ENCODE measurements at places on chromosomes 5 and 9.

DNA sequence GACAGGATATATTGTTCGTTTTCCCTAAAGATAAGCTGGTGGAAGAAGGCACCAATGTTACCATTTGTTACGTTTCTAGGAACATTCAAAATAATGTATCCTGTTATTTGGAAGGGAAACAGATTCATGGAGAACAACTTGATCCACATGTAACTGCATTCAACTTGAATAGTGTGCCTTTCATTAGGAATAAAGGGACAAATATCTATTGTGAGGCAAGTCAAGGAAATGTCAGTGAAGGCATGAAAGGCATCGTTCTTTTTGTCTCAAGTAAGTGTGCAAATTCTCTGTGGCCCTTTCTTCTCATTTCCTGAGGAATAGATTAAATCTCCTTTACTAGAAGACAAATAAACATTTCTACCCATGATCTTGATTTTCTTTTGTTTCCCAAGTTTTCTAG is 38.0 kb downstream of the OSMR start:
- no peak for DNase-seq

DNA sequence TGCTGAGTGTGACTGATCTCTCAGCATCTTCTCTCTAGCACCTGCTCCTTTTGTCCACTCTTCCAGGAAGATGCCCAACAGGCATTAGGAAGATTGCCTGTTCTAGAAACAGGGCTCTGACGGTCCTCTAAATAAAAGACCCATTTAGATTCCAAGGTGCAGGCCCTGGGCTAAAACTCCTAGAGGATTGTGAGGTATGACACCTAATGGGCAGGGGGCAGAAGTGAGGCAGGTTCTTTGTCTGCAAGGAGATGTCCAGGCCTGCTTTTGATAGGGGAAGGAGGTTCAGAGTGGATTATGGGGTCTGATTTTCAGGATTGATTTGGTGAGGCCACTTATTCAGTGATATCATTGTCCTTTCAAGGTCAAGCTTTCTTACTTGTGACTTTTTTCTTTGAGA is 140.8 kb upstream of the TRPC7 start:
- DNase-seq: no peak

DNA sequence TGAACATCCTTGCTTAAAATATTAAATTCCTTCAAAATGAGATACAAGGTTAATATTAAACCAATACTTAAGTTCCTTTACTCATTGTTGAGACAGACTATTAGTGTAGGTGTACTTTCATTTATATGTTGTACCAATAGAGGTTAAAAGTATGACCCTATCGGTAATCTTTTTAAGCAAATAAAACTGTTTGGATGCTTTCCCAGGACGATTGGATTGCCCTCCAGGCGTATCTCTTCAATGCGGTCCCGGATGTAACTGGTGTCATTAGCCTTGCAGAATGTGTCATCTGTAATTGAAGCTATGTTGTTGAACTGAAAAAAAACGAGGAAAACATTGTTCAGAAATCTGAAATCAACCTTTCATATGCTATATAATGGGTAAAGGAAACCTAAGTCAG is 18.9 kb downstream of the OGN start:
- no peak for DNase-seq

DNA sequence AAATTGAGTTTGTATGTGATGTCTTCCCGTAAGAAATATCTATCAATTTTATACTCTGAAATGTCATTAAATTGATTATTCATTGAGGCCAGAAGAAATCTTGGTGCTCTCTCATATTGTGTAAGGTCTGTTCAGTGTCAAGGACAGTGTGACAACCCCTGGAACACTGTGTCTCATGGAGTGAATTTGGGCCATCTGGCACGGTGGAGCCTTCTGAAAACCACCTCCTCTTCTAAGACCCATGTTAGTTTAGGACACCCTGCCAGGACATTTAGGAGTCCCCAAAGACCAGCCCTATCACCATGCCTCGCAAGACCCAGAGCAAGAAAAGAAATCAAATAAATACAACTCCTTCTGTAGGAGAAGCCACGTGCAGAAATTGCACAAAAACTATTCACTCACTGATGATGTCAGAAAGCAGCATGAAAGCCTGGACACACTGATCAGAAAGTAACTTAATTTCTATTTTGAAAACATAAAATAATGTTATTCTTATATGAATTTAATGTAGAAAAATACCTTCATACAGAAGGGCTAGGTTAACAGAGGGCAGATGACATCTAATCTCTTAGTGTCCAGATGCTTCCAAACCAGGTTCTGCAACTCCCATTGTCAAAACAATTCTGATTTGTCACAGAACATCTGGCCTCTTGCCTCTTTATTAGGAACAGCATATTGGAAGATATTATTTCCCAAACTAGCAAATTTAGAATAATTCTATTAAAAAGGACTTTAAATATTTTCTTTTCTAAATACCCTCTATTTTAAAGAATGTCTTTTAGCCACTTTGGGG is 298.8 kb downstream of the NR2F1-AS1 start:
- no peak for DNase-seq

DNA sequence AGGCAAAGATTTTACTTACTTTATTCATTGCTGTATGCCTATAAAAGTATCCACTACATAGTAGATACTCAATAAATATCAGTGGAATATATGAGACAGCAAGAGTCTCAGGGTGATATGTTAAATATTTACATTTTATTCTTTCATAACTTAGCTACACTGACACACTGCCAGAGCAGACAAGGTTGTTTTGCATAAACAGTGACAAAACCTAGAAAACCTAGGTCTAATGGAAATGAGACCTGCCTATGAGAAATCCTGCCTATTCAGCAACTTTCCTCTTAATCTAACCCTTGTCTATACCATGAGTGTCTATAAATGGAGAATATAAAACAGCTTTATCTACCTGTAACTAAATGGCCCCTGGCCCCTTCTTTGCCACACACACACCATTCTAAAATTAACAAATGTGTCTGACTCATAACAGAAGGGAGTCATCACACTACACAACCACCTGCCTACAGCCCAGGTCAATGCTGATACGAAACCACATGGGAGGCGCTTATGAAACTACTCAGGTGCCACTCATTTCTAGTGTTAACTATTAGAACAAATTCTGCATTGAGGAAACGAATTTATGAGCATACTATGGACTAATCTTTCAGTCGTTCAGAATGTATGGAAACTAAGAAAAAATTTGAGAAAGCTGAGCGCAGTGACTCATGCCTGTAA is 60.3 kb downstream of the UBAP2 start:
- DNase-seq: no peak

- no peak for DNase-seq
Measured at GRCh38 chr5:61228691-61229280, 66.5 kb upstream of the SMIM15 start.

DNA sequence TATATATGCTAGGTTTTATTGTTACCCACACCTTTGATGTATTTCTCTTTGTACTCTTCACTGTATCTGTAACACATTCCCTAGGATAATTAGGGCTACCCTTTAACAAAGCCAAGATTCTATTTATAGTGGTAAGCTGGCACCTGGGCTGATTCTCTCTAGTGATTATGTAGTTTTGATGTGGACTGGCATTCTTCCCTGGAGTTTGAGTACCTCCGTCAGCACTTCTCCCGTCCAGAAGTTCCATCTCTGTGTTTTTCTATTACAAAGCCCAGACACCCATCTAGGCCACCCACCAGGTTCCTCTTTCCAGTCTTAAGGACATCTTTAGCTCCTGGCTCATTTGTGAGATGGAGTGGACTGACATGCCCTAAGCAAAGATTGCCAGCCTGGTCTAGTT is 55.9 kb upstream of the CDKN2B start:
- DNase-seq: no peak

DNA sequence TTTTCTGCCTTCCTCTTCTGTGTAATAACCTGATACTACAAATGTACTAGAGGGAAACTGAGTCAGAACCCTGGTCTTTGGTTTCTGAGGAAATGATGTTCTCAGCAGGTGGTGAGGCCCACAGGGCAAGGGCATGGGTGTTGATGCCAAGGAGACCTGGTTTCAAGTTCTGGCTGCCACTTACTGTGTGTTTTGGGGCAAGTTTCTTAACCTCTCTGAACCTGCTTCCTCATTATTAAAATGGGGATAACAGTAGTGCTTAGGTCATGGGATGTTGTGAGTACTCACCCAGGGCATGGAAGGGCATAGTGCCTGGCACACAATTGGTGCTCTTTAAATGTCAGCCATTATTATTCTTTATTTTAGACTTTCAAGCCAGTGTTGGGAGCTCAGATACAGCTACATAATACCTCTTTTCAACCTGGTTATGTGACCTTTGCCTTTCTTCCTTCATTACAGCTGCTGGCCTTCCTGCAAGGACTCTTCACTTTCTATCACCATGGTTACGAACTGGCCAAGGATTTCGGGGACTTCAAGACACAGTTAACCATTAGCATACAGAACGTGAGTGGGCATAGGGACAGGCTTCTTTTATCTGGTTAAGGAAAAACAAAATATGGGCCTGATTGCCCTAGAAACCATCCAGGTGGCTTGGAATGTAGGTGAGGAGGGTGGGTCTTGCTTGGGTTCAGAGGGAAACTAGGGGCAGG is 131.5 kb downstream of the ARHGAP26 start:
- no peak for DNase-seq

- DNase-seq: no peak
Measured at GRCh38 chr5:78791501-78792100, 143.0 kb upstream of the LHFPL2 start.

DNA sequence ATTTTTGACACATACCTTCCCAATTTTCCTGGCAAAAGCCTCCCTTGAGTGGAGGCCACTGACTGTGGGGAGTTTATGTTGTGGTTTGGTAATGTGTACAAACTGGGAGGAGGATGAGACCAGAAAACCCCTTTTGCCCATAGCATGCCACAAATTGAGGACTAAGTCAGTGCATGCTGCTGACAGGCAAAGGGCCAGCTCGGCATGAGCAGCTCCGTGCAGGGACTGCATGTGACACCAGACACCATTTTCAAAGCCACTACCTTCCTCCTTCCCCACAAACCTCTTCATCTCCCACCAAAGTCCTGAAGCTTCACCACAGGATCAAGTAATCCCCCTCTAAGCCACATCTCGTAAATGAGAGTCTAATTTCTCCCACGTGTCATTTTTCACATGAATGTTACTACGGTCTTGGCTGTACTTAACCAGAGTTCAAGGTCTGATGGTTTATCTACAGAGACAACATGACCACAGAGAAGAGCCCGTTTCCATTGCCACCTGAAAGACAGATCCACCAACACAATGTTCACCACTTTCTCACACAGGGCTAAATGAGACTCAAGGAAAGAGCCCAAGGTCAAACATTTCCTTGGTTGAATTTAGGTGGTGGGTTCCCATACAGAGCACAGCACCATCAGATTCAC is 106.5 kb downstream of the NFIB start:
- DNase-seq: no peak

GRCh38 chr5:76408104-76408654 is 5.1 kb downstream of the IQGAP2 start:
- no peak for DNase-seq

Data from glutamatergic neuron (in vitro differentiated cells).